ENCODE measurements at places on chromosomes 1 and 21.

GRCh38 chr1:41728403-41729202, 190.1 kb downstream of the HIVEP3 start:
- no peak for DNase-seq

DNA sequence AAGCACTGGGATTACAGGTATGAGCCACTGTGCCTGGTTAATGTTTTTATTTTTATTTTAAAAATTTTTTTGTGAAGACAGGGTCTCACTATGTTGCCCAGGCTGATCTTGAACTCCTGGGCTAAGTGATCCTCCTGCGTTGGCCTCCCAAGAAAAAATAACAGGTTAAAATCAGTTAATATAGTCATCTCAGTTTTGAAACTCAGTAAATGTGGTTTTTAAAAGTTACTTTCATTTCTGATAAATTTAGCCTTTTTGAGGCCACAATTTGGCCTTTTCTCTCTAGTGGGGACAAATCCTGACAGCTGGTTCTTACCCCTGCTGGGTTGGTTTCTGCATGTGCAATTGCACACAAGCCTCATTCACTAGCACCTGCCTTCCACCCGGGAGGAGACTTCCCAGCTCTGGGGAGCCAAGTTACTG, 13.3 kb downstream of the PMF1 start:
- DNase-seq: no peak

DNA sequence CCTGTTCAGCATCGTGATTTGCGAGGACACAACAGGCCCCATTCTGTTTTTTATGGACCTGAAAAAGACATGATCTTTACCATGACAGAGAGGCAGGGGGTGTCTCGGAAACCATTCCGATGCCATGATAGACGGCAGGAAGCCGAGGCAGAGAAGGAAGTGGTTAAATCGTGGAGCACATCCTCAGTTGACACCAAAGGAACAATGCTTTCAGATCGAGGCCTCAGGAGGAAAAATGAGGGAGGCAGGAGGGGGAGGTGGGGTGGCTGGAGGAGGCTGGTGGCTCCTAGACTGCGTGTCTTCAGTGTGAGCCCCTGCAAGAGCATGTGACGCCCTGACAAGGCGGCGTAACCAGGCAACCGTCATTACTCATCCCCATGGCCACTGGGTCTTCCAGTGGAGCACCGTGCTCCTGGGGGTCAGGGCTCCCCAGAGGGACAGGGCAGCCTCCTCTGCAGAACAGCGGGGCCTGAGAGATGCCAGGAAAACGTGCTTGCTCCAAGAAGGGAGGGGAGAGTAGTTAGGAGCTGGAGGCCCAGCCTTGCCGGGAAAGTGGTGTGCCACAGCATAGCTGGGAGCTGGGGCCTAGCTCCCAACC, 172.8 kb upstream of the TMEM51 start:
- no peak for DNase-seq

GRCh38 chr1:91172541-91172940, 150.7 kb upstream of the ZNF644 start:
- DNase-seq: no peak

GRCh38 chr1:198086051-198086745, 70.6 kb upstream of the NEK7 start:
- no peak for DNase-seq

- no peak for DNase-seq
These were observed 13.1 kb downstream of the PDIK1L start for GRCh38 chr1:26124418-26125331.

DNA sequence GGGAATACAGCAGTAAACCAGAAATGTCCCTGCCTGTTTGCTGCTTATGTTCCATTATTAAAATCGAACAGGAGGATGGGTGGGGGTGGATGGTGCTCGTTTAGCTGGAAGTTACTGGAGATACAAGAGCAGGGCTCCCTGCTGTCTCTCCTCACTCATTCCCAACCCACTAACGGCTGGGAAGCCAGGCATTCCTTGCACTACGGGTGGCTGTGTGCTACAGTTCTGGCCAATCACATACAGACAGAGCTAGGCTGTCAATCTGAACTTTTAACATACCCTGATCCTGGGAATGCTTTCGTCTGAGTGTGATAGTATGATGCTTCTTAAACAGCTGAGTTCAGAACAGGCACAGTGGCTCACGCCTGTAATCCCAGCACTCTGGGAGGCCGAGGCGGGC, 7.0 kb downstream of the SIPA1L2 start:
- DNase-seq: no peak

GRCh38 chr1:195335541-195335940, 1272.7 kb downstream of the KCNT2 start:
- DNase-seq: no peak

DNA sequence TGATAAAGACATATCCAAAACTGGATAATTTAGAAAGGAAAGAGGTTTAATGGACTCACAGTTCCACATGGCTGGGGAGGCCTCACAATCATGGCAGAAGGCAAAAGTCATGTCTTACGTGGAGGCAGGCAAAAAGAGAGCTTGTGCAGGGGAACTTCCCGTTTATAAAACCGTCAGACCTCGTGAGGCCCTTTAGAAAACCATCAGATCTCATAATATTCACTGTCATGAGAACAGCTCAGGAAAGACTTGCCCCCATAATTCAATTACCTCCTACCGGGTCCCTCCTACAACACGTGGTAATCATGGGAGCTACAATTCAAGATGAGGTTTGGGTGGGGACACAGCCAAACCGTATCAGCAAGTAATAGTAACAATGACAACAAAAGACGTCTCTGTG, 88.2 kb upstream of the SLC25A33 start:
- no peak for DNase-seq

DNA sequence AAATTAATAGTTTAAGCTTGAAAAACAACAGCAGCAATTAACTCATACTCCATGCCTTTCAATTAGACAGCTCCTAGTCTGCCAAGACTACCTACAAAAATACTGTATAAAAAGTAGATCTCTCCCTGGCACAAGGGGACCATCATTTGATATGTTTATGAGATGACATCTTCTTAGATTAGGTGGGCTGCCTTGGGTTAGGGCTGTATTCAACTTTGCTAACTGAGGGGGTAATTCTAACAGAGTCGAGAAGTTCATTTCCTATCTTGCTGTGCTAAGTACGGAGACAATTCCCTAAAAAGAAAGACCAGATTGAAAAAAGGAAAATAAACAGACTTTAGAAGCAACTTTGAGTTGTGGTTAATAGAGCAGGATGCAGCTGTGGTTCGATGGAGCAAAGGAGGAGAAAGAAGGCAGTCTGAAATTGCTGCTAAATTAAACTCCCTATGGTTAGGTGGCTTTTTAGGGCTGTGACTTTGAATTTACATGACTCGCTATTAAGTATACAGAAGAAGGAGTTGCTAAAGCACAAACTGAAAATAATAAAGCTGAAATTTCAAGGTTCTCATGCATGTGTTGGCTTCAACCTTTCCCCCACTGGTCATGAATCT, 75.4 kb downstream of the CDC7 start:
- no peak for DNase-seq

GRCh38 chr1:61293986-61294504, 211.7 kb downstream of the NFIA start:
- no peak for DNase-seq

- DNase-seq: no peak
These were observed 41.5 kb downstream of the KIAA1614 start for GRCh38 chr1:180954005-180954800.
